NCI-H510A treated with DMSO at 0.1 percent for 48 hours (cell line): ENCODE measurements at places on chromosomes 1 and 21.

GRCh38 chr1:197444755-197445154 lies 176.7 kb downstream of the CRB1 start:
- DNase-seq, result no peak

GRCh38 chr1:89175601-89176256 lies at the start of gene GBP7:
Gene GBP7 (minus strand): TSS chr1:89176003. CDS start chr1:89171935, 4,068 bp downstream.
- no peak for DNase-seq

- DNase-seq, result no peak
Observed at GRCh38 chr1:21254335-21254951, 35.8 kb downstream of the ECE1 start.

DNA sequence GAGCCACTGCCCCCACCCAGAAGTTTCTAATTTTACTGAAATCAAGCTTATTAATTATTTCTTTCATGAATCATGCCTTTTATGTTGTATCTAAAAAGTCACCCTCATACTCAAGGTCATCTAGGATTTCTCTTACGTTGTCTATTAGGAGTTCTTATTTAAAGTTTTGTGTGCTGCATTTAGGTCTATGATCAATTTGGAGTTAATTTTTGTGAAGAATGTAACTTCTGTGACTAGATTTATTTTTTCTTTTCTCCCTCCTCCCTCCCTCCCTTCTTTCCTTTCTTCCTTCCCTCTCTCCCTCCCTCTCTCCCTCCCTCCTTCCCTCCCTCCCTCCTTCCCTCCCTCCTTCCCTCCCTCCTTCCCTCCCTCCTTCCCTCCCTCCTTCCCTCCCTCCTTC lies 317.6 kb downstream of the PLA2G4A start:
- no peak for DNase-seq

DNA sequence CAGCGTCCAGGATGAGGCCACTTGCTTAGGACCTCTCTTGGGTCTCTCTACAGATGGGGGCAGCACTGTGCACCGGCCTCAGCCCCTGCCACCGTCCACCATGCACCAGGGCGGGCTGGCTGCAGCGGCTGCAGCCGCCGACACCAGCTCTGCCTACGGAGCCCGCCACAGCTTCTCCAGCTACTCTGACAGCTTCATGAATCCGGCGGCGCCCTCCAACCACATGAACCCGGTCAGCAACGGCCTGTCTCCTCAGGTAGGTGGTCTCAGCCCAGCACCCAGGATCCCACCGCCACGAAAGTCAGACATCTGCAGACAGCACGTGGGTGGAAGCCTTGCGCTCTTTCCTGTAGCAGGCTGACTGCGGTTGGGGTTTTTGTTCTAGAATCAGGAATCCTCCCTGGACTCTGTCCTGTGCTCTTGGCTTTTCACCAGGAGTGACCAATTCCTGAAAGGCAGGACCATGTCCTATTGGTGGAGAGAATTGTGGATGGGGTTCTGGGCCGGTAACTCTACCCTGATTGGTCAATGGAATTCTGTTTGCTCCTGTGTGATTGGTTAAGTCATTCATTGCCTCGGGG lies 72.5 kb downstream of the PAX7 start:
- no peak for DNase-seq

- no peak for DNase-seq
Observed at GRCh38 chr1:202624088-202624780, 86.0 kb downstream of the SYT2 start.

DNA sequence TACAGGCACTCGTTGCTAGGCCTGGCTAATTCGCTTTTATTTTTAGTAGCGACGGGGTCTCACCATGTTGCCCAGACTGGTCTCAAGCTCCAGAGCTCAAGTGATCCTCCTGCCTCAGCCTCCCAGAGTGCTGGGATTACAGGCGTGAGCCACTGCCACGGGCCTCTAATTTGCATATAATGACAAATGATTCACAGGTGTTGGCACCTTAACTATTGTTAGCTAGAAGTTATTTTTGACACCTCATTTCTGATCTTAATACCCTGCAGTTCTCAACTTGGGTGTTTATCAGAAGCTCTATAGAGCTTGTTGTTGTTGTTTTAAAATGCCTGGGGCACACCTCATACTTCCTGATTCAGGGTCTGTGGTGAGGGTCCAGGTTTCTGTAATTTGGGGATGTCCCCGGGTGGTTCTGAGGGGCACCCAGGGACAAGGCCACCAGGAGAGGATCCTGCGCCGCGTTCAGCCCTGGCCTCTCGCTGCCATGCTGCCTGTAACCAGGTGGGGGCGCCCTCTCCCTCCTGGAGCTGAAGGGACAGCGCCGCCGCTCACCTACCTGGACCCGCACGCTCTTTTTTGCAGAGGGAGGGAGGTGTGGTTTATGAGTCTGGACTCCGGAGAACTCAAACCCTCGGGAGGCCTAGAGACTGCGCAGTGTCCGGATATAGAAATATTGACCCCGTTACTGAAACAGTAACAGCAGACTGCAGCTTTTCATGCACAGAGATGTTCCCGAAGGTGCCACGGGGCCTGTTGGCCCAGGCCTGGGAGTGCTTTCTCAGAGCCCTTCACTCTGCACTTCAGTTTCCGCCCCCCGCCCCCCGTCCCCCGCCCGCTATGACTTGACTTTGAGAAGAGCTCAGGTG lies 23.0 kb upstream of the NEK2 start:
- peak; percentile 92 for DNase-seq

DNA sequence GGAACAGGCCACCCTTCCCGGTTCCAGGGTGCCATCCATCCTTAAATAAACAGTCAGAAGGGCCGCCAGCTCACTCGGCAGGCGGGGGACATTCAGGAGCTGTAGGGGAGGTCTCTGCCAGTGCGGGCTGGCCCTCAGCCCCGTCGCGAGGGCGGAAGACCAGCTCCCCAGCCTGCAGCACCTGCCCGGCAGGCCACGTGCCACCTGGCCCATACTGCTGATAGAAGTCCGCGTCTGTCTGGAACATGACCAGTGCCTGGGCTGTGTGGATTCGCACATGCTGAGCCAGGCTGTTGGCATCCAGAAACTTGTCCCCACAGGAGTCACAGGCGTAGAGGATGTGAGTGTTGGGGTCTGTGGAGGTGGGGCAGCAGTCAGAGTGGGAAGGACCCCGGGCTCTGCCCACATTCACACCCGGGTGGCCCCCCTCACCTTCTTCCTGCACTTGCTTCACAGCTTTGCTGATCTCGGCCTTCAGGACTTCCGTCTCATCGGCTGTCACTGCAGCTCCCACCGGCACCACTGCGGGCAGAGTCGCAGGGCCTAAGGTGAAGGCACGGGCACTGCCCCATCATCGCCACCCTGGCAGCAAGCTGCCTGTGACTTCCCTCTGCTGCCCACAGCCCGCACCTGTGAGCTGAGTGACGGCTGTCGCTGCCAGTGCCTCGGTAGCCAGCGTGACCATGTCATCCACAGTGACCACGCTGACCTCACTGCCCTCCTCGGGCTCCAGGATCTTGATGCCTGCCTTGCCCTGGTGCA lies 33.8 kb downstream of the ZBTB17 start:
- no peak for DNase-seq

DNA sequence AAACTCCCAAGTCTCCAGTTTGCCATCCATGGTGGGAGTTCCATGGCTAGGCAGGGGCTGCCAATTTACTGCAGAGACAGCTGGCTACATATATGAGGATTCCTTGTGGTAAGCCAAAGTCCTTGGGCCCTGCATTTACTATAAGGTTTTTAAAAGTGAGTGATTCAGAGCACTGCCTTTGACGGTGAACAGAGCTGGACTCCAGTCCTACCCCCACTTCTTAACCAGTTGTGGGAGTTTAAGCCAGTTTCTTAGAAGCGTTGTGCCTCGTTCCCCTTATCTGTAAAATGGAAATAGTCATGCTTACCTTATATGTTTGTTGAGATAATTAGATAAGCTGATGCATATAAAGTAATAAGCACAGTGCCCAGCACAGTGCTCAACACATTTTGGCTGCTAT lies 64.6 kb downstream of the LRIG2 start:
- DNase-seq, result no peak

DNA sequence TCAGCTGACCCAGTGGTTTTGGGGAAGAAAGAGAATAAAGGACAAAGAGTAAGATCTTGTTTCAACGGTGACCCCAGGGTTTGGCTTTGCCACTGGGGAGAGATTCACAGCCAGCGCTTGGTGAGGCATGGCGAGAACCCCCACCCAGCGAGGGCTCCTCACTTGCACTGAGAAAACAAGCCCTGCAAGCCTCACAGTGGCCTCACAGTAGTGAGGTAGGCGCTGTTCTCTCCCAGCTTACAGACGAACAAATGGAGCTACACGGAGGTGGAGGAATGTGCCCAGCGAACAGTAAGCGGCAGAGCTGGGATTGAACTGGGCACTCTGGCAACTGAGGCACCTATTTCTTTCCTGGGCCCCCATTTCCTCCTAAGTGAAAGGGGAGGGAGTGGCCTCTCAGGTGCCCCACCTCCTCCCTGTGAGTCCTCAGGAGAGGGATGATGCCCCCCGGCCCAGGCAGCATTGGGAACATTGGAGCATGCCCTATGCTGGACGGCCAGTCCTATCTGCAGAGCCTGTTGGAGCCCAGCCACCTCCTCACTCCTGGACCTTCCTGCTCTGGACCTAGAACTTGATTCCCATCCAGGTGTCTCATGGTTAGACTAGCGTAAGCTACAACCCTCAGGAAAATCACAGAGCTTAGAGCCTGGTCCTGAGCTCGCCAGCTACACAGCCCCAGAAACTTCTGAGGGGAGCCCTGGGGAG lies 73.4 kb upstream of the EDN2 start:
- no peak for DNase-seq

DNA sequence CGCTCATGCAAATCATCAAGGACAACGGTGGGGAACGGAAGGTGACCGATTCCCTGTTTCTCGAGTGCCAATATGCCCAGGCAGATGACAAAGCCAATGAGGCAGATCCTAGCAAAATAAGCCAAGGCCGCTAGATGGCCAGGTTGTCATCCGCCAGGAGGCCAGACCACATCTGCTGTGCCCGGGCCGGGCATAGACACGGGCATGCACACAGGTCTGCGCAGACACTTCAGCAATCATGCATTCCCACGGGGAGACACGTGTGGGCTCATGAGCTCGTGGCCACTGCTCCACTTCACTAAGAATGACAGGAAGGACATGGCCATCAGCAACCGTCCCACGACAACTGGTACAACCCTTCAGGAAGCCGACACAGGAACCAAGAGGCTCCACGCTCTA lies 23.4 kb downstream of the WDR4 start:
- DNase-seq, result no peak

DNA sequence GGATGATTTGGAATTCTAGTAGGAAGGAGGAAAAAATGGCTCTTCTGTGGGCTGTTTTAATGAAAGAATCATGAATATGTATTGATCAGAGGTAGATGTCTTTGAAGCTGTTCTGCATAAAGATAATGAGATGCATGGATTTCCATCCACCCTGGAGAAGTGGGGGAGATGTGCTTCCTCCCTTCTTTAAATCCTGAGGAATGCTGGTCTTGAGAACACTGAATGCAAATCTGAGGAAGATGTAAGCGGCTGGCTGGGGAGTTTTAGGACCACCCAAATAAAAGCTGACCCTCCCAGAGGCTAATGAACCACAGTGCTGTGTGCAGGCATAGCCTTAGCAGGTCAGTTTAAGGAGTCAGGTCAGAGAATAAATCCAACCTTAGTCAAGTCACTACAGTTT lies 37.3 kb downstream of the ZMYND12 start:
- DNase-seq, result no peak

- no peak for DNase-seq
Observed at GRCh38 chr1:225603538-225604354, 49.2 kb downstream of the ENAH start.

- no peak for DNase-seq
Observed at GRCh38 chr1:15137809-15138208, 15.7 kb upstream of the TMEM51 start.

GRCh38 chr1:41365772-41366454 lies 4.7 kb downstream of the FOXO6 start:
- DNase-seq, result peak; percentile 97

DNA sequence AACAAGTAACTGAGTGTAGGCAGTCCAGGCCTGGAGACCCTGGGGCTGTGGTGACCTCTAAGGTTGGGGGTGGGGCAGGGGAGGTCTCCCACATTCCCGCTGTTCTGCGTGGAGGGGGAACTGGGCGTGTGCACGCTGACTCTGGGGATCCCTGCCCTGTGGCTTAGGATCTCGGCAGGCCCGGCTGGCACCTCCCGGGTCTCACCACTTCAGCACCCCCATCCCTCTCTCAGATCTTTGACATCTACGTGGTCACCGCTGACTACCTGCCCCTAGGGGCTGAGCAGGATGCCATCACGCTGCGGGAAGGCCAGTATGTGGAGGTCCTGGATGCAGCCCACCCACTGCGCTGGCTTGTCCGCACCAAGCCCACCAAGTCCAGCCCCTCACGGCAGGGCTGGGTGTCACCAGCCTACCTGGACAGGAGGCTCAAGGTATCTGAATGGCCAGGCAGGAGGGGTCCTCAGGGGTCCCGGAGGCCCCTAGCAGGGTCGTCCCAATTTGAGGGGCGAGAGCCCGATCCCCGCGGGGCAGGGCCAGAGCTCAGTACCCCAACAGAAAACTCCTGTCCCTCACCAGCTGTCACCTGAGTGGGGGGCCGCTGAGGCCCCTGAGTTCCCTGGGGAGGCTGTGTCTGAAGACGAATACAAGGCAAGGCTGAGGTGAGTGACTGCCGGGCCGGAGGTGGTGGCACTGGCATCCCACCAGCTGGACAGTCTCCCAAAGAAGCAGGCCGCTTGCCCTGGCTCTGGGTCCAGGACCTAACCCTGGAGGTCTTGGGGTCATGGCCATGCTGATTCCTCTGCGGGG lies 68.7 kb downstream of the TRIM11 start:
- DNase-seq, result no peak

DNA sequence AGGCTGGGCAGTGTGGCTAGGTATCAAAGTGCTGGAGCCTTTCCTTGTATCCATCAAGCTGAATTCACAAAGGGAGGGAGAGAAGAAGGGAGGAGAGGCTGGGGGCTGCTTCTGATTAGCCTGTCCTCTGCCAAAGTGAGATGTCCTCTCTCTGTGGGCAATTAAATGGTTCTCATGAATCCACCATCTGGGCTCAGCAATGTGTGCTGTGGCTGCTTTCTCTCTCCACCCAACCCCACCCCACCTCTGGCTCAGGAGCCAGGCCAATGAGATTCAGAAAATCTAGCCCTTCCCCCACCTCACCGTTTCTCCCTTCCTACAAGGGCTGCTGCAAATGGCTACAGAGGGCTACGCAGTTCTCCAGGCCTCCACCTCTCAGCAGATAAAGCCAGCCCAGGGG lies 154.6 kb downstream of the TENT5C start:
- DNase-seq, result no peak

DNA sequence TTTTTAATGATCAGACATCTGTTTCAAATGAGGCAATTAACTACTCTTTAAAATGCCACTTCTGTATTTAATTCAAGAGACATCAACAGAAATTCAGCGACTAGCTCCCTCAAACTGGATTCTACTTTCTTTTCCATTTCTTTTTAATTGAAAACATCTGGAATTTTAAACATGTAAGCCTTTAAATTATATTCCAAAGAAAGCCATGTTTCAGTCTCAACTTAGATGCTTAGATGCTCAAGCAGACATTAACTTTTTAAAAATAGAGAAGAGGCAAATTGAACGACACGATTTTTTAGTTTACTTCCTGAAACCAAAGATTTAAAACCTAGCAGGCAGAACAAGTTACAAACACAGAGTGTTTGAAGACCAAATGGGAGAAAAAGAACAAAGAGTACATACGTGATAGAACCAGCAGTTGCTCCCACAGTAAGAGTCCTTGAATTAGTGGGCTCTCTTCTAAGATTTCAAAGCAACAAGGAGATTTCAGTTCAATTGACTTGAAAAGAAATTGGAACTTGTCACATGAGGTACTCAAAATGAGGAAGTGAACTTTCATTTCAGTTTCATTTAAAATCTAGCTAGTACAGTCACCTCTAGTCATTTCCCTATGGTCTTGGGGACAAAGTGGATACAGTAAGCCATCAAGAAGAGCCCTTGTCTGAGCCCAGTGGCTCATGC lies at the start of gene CTSS:
TSS of gene CTSS (minus strand) at position 483 of the 681 bp plus-strand sequence. CDS start 1,015 bp downstream, outside the sequence.
- DNase-seq, result peak; percentile 44
